Activated CD8-positive, alpha-beta memory T cell treated with anti-CD3 and anti-CD28 coated beads for 1 hour (primary cell): ENCODE measurements at places on chromosomes 5 and 9.

DNA sequence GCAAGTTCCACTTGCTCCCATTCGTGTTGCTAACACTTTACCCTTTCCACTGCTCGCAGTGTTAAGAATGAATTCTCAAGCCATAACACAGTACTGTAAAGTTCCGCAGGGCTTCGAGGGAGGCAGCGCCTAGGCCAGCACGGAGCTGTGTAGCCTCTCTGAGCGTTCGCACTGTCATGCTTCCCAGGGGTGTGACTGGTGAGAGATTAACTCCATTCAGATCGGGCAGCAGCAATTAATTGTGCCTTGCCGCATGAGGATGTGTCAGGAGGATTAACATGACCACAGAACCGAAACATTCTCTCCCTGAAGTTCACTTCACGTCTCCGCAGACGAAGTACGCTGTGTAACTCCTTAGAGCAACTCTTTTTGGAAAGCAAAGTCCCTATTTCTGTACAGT lies 23.2 kb downstream of the ZBTB34 start:
- no peak for DNase-seq

DNA sequence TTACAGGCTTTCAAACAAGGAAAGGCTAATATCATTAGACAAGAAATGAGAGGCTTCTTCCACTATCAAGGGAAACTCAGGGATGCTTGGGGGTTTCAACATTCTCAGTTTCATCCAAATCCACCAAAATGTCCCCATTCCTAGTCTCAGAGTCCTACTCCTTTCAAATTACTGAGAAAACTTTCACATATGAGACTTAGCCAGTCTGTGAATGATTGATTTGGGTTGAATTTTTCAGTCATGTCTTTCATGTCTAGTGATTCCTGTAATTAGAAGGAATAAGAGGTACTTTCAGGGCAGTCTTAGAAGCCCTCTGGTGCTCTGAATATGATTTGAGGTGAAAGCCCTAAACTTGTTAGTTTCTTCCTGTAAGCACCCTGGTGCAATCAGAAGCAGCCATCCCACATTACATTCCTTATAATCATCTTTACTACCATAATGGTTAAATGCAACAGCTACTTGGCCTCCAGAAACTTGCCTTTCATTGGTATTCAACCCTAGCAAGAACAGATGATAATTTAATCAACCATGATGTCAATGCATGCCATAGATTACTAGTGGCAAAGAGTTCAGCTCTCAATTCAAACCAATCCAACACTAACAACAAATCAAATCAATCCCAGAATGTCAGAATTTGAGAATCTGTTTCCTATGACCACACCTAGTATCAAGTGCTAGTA lies 50.7 kb upstream of the RIC1 start:
- DNase-seq = no peak

- no peak for DNase-seq
Measured at GRCh38 chr9:124594673-124595072, 87.5 kb upstream of the NR5A1 start.

- peak; percentile 68 for DNase-seq
Measured at GRCh38 chr9:71783120-71783523, 14.8 kb upstream of the CEMIP2 start.

DNA sequence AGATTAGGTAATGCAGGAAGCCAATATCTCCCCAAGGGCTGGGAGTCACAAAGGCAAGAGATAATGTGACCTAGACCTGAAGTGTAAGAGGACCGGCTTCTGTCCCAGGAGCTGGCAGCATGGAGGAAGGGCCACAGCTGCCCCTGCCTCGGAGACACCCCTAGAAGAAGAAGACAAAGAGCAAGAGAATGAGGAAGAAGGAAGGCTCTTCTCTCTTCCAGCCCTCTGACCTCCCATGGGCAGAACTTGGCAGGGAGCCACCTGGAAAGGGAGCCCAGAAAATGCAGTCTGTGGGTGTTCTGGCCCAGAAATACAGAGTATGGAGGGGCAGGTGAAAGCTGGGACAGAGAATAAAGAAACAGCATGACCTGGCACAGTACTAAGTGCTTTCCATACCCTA lies 151.0 kb downstream of the C5orf15 start:
- DNase-seq = no peak

DNA sequence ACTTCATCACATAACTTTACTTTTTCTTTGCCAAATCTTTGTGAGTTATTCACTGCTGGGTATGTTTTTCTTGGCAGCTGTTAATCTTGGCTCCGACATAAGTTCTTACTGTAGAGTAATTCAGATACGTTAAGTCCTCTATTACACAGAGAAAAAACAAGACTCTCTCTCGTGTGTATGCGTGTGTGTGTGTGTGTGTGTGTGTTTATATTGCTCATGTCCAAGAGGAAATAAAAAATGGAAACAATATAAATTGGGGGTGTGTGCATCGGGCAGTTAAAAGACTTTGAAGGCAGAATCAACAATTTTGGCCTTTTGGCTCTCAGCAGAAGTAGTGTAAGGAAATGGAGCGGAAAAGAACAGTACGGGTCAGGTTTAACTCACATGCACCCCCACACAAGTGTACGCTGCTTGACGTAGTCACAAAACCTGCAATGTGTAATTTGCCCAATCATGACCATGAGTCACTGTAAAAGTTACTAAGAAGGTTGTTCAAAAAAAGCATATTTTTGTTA lies 67.2 kb upstream of the IFNE start:
- no peak for DNase-seq

GRCh38 chr9:113577525-113578261 lies 114.2 kb downstream of the RGS3 start:
- no peak for DNase-seq

DNA sequence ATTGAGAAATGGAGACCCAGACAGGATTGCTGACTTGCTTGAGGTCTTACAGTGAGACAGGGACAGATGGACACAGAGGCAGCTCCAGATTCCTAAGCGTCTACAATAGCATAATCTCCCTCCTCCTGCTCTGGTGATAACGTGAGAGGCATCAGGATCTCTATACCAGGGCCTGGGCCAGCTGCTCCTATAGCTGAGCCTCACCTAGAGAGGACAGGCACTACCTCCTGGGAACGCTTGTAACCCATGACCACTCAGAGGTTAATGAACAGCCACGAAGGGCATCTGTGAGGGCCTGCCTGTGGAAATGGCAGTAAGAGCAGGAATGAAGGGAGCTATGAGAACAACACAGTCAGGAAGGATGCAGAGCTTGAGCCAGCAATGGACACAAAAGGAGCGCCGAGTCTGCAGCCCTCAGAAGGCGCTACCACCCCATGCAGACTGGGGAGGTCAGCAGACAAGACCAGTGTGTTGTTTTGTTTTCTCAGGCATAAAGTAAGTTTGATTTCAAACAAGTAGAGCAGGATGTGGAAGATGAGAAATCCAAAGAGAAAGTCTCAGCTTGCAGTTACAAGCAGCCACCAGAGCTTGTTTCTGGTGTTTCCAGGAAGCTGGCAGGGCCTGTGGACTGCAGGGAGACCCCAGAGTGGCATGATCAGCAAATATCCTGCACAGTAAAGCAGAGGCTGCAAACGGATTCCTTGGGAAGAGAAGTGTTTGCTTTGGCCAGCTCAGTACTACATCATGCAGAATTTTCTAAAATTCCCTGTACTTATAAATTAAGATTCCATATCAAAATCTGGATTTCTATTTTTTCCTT lies 17.4 kb downstream of the ANKS6 start:
- no peak for DNase-seq

- DNase-seq = no peak
Measured at GRCh38 chr9:89225587-89225986, 47.0 kb upstream of the SHC3 start.
